ENCODE measurements at places on chromosomes 12 and 14.

DNA sequence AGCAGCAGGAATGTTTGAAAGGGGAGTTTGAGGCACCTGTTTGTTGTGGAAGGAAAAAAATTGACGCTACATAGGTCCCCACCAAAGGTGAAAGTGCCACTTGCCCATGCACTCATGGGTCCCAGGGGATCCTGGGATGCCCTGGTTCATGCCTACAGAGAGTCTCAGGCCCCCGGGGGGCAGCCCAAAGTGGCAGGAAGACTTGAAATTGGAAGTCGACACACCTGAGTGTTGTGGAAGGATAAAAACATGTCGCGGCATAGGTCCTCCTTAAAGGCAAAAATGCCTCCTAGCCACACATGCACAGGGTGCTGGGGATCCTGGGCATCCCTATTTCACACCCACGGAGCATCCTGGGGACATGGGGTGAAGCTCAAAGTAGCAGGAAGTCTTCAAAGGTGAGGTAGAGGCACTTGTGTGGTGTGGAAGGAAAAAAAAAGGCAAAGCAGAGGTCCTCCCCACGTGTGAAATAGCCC is 576.1 kb downstream of the ALG10 start:
- DNase-seq, result no peak

GRCh38 chr12:98109266-98109665 is 406.1 kb upstream of the TMPO start:
- no peak for DNase-seq

DNA sequence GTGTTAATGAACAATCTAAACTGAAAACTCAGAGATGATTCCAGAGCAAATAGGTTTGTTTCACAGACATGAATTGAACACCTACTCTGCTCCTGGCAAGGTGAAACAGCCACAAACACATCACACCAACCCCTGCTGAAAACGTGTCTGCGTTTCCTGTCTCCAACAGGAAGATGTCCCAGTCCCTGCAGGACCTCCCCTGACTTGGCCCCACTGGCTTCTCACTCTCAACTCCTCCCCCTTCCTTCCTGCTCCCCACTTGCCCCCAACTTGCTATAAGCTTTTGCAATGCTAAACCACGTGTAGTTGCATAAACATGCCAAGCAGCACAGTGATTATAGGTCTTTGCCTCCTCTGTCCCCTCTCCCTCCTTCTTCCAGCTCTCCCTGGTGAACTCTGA is 567.6 kb downstream of the BCL11B start:
- DNase-seq, result no peak

DNA sequence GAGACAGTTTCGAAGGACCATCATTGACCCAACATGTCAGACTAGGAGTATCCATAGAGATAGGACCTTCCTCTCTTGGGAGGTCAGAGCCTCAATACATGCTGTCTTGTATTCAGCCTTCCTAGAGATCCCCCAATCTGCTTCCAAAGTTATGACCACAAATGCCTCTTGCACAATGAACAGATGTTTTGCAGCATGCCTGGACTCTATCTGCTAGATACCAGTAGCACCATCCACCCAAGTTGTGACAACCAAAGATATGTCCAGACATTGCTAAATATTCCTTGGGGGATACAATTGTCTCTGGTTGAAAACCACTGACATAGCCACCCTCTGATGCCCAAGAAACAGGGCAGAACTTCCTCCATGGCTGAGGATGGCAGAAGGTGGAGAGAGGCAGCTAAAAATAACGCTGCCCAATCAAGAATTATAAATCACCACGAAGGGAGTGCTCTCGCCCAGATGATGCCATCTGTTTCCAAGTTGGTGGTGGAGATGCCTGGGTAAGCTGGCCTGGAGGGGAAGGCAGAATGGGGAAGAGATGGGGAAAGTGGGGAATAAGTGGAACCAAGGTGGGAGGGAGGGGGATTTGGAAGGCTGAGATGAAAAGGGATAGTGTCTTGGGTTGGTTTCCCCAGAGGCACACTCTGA is 42.9 kb upstream of the NOS1 start:
- DNase-seq, result no peak

DNA sequence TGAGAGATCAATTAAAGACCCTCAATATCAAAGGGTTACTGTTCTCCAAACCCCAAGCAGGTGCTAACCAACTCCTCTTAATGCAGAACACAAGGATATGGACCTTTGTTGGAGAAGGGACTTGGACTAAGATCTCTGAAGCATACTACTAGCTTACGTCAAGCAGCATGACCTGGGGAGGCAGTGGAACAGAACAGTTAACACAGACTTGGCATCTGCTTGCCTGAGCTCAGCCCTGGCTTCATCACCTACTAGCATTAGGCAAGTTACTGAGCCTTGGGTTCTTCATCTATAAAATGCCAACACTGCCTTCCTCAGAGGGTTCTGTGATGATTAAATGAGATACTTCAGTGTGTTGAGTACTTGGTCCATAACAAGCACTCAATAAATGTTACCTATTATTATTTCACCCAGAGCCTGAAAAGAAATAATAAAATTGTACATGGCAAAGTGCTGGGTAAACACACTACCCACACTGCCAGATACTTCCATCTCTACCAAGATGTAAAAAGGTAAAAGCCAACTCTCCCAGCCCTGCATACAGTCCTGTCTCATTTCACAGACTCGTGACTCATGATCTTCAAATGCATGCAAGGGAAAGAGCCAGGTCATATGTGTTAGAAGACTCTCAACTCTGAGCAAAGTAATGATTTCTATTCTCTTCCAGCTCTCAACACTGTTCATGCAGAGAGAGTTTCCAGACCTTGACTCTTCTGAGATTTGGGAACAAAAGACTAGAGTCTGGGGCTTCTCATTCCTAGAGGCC is 39.7 kb downstream of the FMNL3 start:
- no peak for DNase-seq

DNA sequence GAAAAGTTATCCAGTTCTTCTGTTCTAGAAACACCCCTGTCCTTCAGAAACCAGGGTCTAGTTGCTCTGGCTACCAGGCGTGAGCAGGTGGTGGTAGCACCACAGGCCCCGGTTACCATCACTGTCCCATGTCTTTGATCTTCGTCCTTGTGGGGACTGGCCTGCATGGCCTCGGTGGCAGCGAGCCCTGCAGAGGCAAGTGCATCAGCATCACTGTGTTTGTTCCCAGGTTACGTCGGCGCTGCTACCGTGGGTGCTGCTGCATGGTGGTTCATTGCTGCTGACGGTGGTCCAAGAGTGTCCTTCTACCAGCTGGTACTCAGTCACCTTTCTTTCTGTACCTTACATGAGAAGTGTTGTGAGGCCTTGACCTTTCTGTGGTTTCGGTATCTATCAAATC is 58.9 kb downstream of the ANAPC7 start:
- no peak for DNase-seq

DNA sequence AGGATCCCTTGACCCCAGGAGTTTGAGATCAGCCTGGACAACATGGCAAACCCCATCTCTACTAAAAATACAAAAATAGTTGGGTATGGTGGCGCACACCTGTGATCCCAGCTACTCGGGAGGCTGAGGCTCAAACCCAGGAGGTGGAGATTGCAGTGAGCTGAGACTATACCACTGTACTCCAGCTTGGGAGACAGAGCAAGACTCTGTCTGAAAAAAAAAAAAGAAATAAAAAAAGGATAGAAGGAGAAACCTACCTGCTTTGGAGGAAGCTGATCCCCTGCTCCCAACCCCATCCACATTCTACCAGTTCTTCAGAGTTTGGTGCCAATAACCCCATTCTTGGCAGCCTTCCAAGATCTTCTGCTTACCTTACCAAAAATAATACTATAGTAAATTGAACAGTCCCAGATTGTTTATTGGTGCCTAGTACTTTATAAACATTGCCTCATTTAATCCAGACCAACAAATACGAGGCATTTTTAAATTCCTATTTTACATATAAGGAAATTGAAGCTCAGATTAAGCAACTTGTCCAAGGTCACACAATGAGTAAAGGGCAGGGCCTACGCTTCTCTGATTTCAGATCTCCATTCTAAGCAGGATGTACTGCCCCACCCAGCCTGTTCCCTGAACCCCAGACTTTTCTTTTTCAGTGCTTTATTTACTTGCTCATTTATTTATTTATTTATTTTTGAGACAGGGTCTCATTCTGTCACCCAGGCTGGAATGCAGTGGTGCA is 33.2 kb upstream of the FAM222A start:
- no peak for DNase-seq

DNA sequence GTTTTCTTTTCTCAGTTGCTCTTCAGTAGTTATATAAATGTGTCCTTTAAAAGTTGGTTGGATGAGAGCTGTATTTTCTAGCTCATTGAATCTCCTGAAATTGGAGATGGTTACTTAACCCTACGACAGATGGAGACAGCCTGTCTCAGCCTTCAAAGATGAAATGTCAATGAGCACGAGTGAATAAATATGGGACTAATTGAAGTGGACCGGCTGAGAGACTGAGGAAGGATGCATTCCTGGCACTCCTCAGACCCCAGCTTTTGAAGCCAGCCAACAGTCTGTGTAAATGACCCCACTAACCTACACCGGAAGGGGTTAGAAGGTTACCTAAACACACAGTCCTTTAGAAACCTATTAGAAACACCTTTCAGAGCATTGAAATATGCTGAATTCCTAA is 46.6 kb downstream of the PDZRN4 start:
- peak; percentile 53 for DNase-seq

- DNase-seq, result no peak
Measured at GRCh38 chr14:52202151-52202550, 65.3 kb upstream of the PTGDR start.

GRCh38 chr14:59305231-59305630 is 116.8 kb downstream of the DAAM1 start:
- DNase-seq, result no peak

DNA sequence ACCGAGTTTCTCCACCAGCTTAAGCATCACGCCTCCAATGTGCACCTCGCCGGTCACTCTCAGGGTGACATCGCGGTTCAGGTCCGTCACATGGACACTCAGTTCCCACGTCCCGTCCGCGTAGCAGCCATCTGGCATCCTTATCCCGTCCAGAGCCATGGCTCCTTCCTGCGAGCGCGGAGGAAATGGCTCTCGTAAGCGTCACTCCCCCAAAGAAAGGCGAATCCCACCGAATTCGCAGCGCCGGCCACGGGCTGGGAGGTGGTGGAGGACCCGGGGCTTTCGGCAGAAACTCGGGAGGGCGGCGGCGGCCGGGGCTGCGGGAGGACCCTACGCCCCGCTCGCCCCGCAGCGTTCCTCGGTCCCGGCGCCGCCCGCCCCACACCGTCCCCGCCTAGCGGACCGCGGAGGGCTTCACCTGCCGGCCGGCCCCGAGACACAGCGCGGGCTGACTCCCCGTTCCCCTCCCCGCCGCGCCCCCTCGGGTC is 396 bp downstream of the FERMT2 start:
- peak; percentile 38 for DNase-seq

DNA sequence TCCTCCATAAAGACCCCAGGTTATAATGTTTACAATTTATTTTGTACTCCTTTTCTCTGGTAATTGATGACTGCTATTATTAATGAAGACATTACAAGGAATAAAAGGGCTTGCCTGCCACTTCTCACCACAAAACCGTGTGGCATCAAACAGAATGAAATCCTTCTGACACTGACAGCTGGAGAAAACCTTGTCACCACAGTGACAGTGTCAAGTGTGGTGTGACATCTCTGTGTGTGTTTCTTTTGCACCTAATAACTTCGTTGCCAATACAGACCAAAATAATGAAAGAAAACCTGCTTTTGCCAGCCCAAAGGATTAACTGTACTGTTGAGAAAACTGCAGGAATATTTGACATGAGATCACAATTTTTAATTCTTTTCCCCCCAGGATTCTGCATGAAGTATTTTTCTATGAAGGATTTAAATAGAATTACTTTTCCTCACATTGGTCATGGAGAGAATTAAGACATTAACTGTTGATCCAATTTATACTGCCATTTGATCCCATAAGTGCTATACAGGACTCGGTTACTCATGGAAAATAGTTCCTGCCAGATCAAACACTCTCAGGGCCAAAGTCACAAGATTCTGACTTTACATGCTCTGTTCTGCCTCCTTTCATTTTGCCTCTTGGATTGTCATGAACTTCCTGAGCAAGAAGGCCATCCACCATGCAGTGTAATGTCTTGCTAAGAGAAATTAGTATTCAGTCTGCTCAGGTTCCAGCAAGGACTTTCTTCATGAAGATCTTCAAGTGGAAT is 60.4 kb upstream of the IFNG-AS1 start:
- DNase-seq, result no peak

DNA sequence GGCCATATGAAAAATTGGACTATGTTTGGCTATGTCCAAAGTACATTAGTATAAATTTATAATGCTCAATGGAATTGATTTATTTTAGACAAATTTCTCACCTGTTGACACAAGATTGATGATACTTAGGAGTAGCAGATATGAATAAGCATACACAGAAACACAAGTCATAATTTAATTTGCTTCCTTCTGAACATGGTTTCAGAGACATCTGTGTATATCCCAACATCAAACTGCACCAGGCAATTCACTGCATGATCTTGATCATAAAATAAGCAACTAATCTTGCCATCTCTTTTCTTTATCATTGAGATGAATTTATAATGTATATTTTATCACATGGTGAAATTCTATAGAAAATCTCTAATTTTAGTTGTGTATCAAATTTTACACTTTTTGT is 3.8 kb downstream of the CLECL1 start:
- DNase-seq, result no peak

DNA sequence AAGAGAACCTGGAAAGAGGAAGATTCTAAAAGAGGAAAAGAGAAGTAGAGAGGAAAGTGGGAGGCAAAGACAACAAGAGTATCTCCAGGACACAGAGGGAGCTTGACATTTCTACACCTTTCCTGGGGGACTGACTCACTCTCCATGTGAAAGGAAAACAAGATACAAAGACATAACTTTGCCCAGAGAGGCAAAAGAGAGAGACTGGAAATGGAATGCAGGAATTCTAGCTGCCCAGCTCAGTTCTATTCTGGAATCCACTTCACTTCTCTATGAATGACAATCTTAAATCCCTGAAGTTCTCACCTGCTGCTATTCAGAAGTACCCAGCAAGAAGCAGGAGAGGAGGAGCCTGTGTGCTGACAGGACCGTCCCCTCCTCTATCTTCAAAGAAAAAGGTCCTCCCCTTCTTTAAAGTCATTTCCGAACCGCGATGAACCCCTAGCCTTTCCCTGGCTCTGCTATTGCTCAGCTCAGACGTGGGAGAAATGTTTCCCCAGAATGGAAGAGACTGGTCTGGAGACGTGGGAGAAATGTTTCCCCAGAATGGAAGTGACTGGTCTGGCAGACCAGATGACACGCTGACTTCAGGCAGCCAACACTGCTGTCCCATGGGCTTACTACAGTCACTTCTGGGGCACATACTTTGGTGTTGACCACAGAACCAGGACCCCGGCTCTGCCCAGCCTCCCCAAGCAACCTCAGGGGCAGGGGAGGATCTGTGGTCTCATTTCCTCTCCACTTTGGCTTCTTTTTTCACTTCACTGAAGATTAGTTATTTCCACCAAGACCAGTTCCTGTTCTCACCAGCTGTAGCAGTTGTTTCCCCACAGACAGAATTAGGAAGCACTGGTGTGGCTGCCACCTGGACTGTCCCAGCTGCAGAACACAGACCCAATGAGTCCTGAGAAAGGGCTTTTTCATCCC is 8.3 kb downstream of the FMNL3 start:
- DNase-seq, result no peak

DNA sequence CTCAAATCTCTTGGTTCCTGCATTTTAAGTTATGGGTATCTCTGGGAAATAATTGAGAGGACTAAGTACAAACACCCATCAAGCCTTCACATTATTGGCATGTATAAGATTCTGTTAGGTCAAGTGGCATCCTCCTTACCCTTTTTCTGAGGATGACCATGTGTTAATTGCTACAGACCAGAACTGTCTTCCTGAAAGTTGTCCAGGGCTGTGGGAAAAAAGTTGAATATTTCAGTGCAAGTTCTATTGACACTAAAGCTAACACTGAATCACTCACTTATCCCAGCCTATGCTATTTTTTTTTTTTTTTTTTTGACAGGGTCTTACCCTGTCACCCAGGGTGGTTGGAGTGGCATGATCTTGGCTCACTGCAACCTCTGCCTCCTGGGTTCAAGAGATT is 130.1 kb upstream of the HIF1A start:
- no peak for DNase-seq

All from NCI-H187 (cell line).